ENCODE measurements at places on chromosomes 2 and 18.

- DNase-seq: peak; percentile 65
Measured at GRCh38 chr2:202178346-202178958, 59.9 kb downstream of the SUMO1 start.

GRCh38 chr2:778731-779350 is 101.6 kb upstream of the TMEM18 start:
- no peak for DNase-seq

- no peak for DNase-seq
Measured at GRCh38 chr2:16121986-16122390, 181.6 kb downstream of the MYCN start.

GRCh38 chr2:1869987-1870386 is 125.7 kb upstream of the PXDN start:
- DNase-seq: no peak

GRCh38 chr2:40166006-40166405 is 285.9 kb downstream of the SLC8A1 start:
- DNase-seq: no peak

DNA sequence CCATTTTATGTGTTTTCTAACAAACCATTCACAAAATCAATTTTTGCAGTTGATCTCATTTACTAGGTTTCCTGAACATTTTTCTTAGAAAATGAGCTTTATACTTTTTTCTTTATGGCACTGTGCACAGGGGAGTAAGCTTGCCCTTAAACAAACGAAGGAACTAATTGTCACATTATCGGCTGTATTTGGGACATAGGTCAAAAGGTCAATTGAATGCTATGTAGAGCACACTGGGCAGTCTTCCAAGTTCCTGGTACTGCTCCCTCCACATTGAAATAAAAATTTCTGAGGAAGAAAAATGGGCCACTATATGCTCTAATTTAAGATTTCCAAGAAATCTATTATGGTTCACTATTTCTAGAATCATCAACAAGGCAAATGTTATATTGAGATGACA is 93.6 kb upstream of the TMEFF2 start:
- DNase-seq: no peak

- no peak for DNase-seq
Measured at GRCh38 chr18:63889626-63890025, 2.1 kb downstream of the SERPINB2 start.

GRCh38 chr2:27756544-27757498 is 14.7 kb upstream of the MRPL33 start:
- DNase-seq: no peak

DNA sequence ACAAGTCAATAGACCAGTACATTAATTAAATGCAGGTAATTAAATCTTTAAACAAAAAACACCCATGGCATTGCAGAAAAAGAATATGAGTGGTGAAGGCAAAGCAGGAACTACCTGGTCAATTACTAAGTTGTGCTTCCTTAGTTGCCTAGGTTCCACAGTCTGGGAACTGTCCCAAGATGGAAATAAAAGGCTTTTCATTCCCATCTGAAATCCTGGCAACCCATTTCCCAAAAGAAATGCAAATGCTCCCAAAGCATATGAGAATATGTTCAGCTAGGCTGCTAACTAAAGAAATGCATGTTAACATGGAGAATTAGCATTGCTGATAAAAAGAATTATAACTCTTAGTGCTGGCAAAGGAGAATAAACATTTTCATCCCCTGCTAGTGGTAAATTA is 177.8 kb downstream of the TMEM163 start:
- no peak for DNase-seq

GRCh38 chr18:53984021-53984420 is 240.4 kb downstream of the MBD2 start:
- no peak for DNase-seq

DNA sequence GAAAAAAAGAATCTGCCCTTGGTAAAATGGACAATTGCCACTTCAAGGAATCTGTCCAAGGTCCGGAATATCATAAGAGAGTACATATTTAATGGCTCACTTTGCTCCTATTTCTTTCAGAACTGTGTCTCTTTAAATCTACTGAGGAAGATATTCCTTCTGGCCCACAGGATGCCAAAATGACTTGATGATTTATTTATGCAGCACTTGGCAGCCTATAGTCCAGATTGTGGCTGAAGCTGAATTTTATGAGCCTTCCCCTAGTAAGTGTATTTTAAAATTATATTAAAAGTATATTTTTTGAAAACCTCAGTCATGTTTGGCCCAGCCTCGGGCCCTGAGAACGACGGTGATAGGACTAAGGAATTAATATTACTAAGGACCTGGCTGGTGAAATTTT is 465.1 kb upstream of the HNRNPA3 start:
- no peak for DNase-seq

- DNase-seq: peak; percentile 57
Measured at GRCh38 chr18:33201509-33201926, 239.0 kb downstream of the CCDC178 start.

- no peak for DNase-seq
Measured at GRCh38 chr2:218856167-218856895, 3.3 kb upstream of the WNT6 start.

DNA sequence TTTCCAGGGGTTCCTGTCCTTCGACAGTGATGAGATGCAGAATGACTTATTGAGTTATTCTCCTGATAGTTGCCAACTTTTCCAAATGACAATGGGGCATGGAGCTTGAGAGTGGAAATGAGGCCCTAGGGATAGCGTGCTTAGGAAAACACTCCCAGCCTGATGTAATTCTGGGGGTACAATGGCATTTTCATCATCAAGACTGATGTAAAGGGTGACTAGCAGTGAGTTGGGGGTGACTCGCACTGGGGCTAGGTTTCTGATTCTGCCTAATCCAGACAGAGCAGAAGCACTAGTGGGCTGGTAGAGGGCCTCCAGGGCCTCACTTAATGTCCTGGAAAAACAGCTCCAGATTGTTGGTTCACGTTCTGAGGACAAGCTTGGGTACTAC is 34.0 kb upstream of the IL37 start:
- DNase-seq: no peak

DNA sequence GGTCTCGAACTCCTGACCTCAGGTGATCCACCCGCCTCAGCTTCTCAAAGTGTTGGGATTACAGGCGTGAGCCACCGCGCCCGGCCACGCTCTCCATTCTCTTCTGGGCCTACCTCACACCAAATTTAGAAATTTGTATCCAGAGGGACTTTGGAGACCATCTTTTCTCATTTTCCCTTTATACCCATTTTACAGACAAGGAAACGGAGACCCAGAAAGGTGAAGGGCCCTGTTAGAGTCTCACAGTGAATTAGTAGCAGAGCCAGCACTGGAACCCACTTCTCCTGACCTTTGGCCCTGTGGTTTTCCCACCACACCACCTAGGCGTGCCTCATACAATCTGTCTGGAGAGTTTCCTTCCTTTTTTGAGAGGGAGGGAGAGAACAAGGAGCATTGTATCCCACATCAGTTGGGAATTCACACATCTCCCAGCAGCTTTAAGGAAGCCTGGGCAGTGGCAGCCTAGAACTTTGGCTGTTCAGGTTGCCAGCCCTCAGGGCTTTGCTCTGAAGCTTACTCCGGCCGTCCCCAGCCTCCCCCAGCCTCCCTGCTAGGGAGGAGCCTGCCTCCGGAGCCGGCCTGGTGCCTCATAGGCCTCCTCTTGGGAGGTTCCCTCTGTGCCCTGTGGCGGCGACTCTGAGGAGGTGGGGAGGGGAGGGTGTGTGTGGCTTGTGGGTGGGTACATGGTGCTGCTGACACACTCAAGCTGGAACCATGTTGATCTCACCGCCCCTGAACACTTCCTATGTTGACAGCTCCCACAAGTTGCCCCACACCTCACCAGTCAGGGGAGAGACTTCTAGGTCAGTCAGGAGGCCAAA is 13.8 kb downstream of the FOSL2 start:
- no peak for DNase-seq

DNA sequence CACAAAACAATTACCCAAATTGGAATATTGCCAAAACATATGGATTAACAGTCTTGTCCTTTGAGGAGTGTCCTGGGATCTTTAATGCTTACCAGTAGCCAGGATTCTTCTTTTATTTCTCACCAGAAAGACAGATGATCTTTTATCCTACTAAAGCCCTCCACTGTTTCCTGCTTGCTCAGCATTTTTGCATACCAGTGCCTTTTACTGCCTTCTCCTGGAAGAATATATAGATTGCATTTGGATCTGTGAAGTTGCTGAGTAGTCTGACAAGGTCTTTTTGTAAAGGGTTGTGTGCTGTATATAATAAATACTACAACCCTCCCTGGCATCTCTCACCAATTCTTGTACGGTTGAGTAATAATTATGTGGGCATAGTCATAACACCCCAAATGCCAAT is 652.2 kb downstream of the LRRTM4 start:
- DNase-seq: no peak

DNA sequence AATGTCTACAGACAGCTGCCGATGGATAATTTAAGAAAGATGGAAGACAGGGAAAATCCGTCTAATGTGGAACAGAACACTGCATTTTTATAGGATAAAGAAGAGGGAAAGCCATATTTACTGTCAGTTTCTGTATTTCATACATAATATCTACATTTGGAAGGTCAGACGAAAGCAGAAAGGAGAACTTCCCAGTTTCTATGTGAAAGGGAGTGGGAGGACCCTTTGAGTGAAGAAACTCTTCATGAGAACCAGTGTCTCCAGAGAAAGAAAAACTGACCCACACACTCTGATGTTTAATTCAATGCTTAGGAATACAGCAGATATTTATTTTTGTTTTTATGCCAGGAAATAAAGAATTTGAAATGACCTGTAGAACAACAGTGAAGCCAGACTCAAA is 127.2 kb downstream of the CALCRL start:
- no peak for DNase-seq

GRCh38 chr2:203918264-203918663 is 18.3 kb upstream of the ICOS start:
- DNase-seq: peak; percentile 53

GRCh38 chr2:238643400-238643907 is 204.4 kb upstream of the TWIST2 start:
- DNase-seq: no peak

All from right forelimb (tissue), 1 donor.